HEK293T (cell line): ENCODE measurements at places on chromosomes 1 and 21.

GRCh38 chr1:107739201-107739600, 225.8 kb downstream of the VAV3 start:
- DNase-seq = no peak

GRCh38 chr1:2320006-2320405, 71.3 kb downstream of the MORN1 start:
- no peak for DNase-seq

- no peak for DNase-seq
Measured at GRCh38 chr1:3581296-3582036, 29.8 kb downstream of the MEGF6 start.

- no peak for DNase-seq
Measured at GRCh38 chr21:42459546-42460215, 36.3 kb downstream of the RSPH1 start.

GRCh38 chr1:74465193-74465681, 47.2 kb downstream of the LRRC53 start:
- no peak for DNase-seq

DNA sequence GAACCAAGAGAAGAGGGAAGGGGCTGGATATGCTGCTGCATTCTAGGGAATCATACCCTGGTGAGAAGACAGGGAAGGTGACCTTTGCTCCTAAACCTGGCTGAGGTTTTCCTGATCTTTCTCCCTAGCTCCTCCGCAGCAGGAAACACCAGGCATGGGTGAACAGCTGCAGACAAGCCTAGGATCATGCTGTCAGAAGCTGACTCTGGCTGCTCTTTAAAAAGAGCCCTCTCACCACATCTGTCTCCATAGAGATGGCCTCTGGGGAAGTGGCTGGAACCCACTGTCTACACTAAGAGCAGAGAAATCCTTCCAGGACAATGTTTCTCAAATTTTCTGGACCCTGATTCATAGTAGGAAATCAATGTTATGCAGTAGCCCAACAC, 57.6 kb downstream of the CD34 start:
- DNase-seq = no peak

GRCh38 chr21:17725339-17725738, 93.8 kb downstream of the C21orf91 start:
- DNase-seq = no peak

DNA sequence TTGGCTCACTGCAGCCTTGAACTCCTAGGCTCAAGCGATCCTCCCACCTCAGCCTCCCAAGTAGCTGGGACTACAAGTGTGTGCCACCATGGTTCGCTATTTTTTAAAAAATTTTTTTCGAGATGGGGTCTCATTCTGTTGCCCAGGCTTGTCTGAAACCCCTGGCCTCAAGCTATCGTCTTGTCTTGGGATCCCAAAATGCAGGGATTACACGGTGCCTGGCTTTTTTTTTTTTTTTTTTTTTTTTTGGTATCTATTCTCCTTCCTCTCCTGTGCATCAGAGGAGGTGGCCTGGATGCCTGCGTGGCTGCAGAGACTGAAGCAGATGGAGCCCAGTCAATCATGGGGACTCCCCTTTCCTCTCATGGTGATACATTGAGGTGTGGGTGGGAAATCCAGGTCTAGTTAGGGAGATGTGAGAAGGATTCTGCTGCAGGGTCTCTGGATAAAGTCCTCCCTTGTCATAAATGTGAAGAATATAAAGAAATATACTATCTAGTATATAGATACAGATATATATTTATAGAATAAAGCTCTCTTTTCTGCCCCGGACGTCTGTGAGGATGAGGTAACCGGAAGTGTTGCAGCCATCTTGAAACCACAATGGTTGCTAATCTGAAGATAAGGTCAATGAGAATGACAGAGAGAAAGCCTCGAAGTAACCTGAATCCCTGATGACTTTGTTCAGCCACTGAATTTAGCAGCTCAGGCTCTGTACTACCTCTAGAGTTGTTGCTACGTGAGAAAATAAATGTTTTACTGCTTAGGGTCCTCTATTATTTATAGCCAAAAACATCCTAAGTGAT, 19.5 kb upstream of the RGSL1 start:
- no peak for DNase-seq

- DNase-seq = no peak
Measured at GRCh38 chr21:34695434-34695833, 26.6 kb downstream of the CLIC6 start.

GRCh38 chr1:208174731-208175507, 69.3 kb downstream of the PLXNA2 start:
- no peak for DNase-seq

- no peak for DNase-seq
Measured at GRCh38 chr1:195185736-195186135, 1422.5 kb downstream of the KCNT2 start.

GRCh38 chr1:15835205-15835740, 12.2 kb upstream of the SPEN start:
- no peak for DNase-seq

- no peak for DNase-seq
Measured at GRCh38 chr1:169121146-169121923, 14.8 kb downstream of the ATP1B1 start.

GRCh38 chr1:90443354-90443753, 273.7 kb downstream of the BARHL2 start:
- no peak for DNase-seq

- DNase-seq = no peak
Measured at GRCh38 chr1:59833991-59834390, 19.2 kb downstream of the HOOK1 start.

GRCh38 chr1:30912224-30912623, 3.7 kb upstream of the SDC3 start:
- no peak for DNase-seq

DNA sequence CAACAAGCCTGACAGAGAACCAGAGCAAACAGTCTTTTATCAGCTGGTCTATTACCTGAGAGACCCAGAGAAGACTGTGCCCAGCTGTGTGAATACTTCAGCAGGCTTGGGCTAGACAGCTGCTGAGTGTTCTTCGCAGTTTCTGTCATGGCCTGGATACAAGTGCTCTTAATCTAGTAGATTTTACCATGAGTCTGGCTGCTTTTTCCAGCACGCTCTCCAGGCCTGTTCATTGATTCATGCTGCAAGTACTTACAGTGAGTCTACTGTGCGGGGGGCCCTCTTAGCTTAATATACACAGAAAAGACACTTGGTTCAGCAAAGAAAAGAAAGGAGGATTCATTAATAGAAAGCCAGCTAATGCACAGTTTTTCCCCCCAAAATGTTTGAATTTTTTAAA, 48.5 kb downstream of the RGS7 start:
- no peak for DNase-seq

DNA sequence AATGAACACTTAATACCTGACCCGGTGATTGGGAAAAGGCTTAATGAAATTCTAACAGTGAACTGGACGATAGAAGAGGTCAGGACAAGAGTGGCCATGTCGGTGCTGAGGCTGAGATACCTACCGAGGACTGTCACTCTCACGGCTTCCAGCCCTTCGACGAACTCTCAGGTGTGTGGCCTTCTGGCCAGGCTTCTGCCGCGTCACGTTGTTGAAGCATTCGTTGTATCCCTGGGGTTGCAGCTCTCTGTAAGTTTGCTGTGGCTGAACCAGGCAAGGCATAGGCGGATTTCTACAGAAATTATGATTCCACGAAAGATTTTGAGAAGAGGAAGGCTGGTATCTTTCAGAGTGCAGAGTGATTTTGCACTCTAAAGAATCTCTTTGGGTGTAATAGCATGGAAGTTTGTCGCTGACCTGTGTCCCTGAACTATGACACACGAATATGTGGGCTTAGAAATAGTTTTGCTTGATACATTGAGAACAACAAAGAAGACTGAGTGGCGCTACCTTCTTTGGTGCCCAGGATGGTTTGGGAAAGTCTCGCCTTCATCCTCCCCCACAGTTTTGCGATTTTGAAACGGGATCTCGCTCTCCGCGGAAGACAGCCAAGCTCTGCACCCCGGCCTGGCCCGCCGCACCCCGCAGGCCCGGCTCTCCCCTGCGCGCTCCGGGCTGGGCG, 403 bp upstream of the EPHX4 start:
- no peak for DNase-seq

DNA sequence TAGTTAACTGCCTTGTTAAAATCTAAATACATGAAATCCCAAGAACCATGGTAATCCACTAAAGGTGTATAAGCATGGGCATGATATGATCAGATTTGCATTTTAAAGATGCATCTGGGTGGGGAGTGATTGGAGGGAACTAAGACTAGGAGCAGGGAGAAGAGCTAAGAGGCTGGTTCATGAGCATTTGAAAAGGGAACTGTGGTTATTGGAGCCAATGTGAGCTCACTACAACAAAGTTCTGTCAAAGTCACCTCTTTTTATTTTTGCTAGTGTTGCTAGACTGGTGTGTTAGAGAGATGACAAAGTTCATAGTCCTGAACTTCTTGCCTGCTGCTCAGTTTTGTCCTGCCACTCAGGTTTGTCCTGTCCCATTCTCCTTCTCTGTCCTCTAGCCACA, 67.1 kb upstream of the LRRC8D start:
- no peak for DNase-seq

GRCh38 chr1:39680751-39681150, 8.8 kb upstream of the NT5C1A start:
- no peak for DNase-seq
